Kidney (tissue), 22 donors: ENCODE measurements at places on chromosomes 2 and 18. TPM values are rescaled to one million over a fixed set of nuclear protein-coding genes. Genes with fewer than 3 reads are reported as not detected.
A peak's percentile ranks its signal among the peaks of the same experiment; 100 is the strongest.

FN1 gene
- 92.1 TPM for polyA plus RNA-seq

GRCh38 chr2:21301871-21302455 is 178.2 kb downstream of the TDRD15 start:
- DNase-seq: no peak

DNA sequence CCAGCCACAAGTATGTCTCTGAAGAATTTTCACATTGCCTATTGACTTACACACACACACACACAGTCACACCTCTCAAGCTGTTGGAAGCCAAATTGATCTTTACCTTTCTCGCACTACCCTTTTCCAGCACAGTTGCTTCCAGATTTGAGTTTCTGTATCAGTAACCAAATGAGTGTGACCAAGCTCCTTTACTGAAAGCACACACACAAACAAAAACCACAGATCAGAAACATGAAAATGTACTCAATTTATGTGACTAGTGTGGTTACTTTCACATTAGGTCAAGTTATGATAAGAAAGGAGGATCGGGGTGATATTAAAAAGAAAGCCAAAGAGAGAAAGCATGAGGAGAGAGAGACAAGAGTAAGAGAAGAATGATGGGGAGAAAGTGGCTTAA is 993.9 kb upstream of the POU3F3 start:
- no peak for DNase-seq

DNA sequence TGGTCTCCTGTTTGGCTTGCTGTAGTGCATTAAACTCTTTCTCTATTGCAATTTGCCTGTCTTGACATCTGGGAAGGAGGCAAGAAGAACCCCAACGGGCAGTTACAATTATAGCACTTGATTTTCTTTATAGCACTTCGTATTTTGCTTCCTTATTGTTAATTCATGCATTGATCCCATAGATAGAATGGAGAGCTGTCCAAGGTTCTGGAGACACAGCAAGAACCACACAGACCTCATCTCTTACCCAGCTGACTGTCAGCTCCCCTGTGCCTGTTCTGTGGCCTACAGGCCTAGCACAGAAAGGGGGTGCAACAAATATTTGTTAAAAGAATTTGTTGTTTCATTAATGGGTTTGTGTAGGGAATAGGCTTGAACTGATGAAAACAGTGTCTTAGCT is 194.3 kb downstream of the GALNT1 start:
- peak; percentile 56 for DNase-seq
